ENCODE measurements at places on chromosomes 3 and 15.

GRCh38 chr3:16171009-16171408, 3.5 kb upstream of the GALNT15 start:
- no peak for DNase-seq

- DNase-seq, result no peak
Measured at GRCh38 chr3:13717222-13717895, 162.5 kb downstream of the WNT7A start.

DNA sequence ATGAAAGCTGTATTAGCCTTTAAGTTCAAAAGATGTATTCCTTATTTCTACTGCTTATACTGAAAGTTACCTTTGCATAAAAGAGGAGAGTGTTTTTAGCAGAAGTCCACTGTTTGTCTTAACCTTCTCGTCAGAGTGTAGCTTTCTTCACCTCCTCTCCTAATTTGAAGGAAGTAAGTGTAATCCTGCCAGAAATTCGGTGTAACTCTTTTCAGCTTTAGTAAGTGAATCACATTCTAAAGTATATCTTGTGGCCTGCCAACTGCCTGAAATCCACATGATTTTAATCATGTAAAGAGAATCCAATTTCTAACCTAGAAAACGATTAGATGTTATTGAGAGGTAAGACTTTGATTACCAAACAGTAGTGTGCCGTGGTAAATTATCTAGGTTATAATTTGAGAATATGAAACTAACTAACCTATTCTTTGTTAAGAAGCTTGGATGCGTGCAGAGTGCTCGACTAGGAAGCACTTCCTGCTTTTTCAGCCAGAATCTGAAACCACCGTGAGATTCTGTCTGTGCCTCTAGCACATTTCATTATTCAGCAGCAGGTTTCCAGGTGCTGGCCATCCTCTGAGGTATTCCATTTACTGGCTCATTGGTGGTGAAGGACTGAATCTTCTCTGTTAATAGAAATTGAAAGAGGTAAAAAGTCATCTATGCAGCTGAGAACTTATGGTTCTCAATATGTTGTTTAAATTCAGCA, 7.5 kb downstream of the GYG1 start:
- DNase-seq, result no peak

DNA sequence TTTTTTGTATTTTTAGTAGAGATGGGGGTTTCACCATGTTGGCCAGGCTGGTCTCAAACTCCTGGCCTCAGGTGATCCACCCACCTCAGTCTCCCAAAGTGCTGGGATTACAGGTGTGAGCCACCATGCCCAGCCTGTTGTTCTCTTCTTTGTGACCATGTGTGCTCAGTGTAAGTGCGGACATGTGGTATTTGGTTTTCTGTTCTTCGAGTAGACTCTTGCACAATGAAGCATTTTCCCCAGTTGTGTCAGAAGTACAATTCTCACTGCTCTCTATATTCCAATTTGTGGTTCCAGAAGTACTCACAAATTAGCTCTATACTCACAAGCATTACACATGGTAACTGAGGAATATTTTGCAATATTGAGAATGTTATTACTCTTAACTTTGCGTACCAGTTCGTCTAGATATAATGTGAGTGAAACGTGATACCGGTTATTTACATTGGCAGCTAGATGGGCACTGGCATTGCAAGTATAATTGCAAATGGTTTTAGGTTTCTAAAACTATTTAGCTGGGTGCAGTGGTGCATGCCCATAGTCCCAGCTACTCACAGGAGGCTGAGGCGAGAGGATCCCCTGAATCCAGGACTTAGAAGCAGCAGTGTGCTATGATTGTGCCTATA, 34.2 kb upstream of the MTMR14 start:
- DNase-seq, result no peak

GRCh38 chr3:189404024-189404423, 227.2 kb upstream of the TP63 start:
- DNase-seq, result no peak

DNA sequence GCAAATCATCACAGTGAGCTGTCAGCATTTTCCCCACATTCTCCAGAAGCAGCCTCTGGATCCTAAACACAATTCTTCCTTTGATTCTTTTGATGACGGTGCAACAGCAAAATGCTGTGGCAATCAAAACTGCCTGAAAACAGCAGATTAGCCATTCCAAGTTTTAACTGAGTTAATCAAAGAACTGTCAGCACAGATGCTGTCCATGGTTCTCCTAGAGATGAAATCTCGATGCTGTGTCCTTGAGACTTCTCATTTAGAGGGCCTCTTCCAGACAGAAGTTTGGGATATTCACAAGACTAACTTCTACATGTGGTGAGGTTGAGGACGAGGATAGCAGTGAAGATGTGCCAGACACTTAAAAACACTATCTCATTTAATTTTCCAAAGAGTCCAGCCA, 50.4 kb upstream of the GYG1 start:
- DNase-seq, result no peak
